ENCODE measurements at places on chromosomes 2 and 18.

GRCh38 chr2:88190808-88191721, 20.9 kb downstream of the THNSL2 start:
- peak; percentile 18 for DNase-seq

- peak; percentile 64 for DNase-seq
Observed at GRCh38 chr2:241559323-241560161, 997 bp downstream of the BOK start.

DNA sequence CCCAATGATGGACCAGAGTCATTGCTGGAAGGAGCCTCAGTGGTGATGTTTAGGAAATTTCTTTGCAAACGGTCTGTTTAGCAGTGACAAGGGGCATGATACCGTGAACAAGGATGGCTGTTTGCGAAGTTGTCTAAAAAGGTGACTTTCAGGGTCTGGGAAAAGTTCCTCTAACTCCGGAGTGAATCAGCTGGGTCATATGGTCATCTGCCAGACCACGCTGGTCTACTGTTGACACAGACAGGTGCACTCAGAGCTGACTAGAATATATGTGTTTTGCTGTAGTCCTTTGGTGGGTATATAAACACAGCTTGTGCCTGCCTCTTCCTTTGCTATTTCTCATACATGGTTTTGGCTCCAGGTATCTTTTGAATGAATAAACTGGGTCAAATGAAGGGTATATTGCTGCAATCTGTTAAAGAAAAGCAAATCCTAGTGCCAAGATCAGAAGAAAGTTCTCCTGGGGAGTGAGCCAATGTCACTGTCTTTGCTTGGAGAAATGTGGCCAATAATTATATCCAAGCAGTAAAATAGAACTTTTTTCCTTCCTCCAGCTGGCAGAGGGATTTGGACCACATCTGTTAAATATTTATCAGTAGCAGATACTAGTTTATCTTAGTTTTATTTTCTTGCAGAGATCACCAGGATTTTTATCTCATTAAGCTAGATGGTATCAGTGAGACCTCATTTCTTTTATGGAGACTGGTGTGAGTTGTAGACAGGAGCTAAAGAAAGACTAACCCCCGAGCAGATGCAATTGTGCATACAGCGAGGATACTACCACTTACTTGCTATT, 286.0 kb downstream of the TRIB2 start:
- DNase-seq = no peak

- no peak for DNase-seq
Observed at GRCh38 chr2:28950941-28951630, 30.0 kb upstream of the TOGARAM2 start.

- peak; percentile 44 for DNase-seq
Observed at GRCh38 chr2:86065512-86065911, 40.2 kb downstream of the POLR1A start.

DNA sequence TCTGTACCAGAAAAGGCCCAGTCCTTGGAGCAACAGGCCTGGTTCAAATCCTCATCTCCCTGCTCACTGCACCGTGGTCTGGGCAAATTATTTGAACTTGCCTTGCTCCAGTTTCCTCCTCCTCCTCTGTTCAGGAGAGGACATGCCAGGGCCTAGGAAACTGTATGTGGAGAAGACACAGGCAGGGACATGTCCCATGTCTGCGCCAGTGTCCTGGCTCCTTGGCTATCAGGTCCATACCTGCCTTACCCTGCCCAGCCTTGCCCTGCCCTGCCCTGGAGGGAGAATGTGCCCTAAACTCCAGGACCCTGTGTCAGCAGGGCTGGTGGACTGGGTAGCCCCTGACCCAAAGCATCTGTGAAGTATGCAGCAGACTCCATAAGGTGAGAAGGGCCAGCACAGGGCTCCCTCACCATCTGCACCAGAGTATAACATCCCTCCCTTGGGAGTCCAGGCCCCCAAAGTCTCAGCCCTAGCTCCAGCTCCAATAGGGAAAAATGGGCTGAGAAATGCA, 165.3 kb downstream of the GALNT1 start:
- DNase-seq = no peak

DNA sequence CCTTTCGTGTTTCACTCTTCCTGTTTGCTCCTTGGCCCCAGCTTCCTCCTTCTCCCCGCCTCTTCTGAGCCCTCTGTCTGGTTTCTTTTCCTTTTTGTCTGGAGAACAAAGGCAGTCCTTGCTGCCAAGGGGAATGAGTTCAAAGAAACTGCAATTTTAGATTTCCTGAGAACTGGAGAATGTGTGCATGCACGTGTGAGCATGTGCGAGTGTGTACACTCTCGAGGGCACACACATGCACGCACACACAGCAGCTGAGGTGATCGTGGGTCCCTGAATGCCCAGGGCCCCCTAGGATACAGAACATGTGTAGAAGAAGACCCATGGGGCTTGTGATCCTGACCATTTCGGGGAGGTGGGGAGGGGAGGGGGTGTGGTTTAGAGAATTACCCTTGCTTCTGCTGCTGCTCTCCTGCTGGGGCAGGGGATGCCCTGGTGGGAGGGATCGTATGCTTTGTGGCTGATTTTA, 151.8 kb downstream of the DYSF start:
- DNase-seq = no peak

All from EL (cell line).